ENCODE measurements at places on chromosomes 3 and 15.

DNA sequence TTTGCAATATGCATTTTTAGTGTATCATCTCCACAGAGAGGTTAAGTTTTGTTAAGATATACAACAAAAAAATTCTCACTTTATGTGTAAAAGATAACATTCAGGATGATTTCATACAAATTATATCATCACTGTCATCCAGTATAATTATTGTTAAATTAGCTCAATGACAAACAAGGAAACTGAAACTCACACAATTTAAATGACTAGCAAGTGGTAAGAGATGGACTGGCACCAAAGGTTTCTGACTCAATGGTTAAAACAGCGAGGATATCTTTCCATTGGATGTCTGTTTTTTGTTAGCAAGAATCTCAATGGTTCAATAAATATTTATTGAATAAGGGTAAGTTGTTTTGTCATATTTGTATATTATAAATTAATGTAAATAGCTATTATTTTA lies 22.6 kb downstream of the CIP2A start:
- no peak for DNase-seq

- DNase-seq = no peak
Measured at GRCh38 chr15:88440021-88440420, 27.2 kb downstream of the MRPL46 start.

DNA sequence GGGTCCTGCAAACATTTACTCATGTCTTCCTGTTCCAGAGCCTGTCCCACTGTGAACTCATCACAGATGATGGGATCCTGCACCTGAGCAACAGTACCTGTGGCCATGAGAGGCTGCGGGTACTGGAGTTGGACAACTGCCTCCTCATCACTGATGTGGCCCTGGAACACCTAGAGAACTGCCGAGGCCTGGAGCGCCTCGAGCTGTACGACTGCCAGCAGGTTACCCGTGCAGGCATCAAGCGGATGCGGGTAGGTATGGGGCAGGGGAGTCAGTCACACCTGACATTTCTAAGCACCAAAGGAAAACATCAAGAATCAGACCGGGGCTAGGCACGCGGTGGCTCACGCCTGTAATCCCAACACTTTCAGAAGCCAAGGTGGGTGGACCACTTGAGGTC lies 56.3 kb downstream of the UBP1 start:
- no peak for DNase-seq

DNA sequence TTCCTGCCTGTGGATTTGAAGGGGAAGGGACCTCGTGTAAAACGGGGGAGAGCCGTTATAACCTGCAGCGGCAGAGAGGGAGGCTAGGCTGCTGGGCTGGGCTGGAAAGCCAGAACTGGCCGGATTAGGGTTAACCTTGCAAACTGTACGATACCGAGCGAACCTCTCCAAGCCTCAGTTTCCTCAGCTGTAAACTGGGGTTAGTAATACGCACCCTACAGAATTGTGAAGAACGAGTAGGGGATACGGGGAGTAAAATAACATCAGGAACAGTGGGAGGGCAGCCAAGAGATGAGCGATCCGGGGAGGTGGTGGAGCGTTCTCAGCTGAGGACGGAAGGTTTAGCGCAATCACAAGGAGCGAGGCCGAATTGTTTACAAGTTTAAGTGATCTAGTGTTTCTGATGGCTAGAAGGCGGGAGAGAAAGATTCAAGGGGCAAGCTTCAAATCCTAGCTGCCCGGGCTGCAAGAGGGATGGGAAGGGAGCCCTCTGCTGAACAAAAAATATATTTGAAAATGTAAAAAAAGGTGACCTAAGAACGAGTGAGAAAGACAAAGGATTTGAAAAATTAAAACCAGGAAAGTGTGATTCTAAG lies 768 bp upstream of the SEMA5B start:
- DNase-seq = peak; percentile 8

GRCh38 chr15:88656760-88657221 lies 18.0 kb downstream of the ISG20 start:
- no peak for DNase-seq

GRCh38 chr3:134860141-134860540 lies 65.1 kb downstream of the EPHB1 start:
- no peak for DNase-seq

GRCh38 chr15:91118817-91119590 lies 18.9 kb downstream of the SV2B start:
- DNase-seq = no peak

GRCh38 chr15:45399381-45400212 lies 21.3 kb upstream of the GATM start:
- DNase-seq = no peak

DNA sequence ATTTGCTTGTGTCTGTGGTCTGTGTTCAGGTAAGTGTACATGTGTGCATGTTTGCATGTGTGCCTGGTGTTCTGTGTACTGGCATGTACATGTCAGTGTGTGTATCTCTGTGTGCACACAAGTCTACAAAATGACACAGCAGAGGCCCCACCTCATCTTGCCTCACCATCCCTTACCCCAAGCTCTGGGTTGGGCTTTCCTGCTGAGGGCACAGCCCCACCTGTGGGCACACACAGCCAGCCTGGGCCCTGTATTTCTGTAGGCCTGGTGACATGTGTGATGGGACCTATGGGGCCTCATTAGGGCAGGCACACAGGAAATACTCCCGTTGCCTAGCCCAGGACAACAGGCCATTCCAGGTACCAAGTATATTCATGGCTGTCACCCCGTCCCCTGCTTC lies 13.5 kb downstream of the VIPR1 start:
- no peak for DNase-seq

DNA sequence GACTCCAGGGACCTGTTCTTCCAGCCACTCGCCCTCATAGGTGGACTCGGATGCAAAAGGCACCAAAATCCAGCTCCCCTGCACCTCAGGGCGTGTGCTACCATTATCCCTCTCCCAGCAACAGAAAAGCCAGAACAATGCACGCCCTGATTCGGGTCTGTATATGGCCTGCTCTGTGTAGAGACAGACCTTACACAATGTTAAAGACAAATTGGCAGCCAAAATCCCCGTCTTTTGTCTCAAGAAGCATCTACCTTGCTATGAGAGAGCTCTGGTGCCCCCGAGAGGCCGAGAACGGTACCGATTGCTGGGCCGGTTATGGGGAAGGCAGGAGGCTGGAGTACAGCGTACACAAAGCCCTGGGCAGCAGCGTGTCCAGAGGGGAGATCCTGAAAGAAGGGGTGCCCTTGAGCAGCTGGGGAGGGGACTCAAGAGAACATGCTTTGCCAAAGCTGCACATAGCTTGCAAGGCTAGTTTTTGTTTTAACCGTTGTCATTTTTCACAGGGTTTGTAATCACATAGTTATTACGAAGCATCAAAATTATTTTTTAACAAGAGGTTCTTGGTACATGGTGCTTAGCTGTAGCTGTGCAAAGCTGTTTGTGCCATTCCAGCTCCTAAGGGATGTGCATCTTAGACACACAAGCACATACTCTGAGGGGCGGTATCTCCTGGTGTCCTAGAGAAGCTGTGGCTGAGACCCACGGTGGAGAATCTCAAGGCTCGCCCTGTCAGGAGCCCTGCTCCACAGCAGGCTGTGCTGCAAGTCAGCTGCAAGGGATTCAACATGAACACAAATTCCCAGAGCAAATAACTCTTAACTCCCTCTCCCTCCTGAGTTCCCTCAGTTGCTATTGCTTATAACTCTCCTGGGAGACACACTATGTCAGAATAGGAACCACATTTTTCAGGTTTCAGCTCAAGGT lies 461.5 kb upstream of the PPP2R3A start:
- DNase-seq = peak; percentile 3

GRCh38 chr3:160748787-160749186 lies 7.2 kb upstream of the PPM1L start:
- no peak for DNase-seq

- no peak for DNase-seq
Measured at GRCh38 chr3:71430941-71431552, 152.5 kb downstream of the FOXP1 start.

GRCh38 chr15:74132681-74133651 lies 2.6 kb downstream of the ISLR2 start:
- no peak for DNase-seq

DNA sequence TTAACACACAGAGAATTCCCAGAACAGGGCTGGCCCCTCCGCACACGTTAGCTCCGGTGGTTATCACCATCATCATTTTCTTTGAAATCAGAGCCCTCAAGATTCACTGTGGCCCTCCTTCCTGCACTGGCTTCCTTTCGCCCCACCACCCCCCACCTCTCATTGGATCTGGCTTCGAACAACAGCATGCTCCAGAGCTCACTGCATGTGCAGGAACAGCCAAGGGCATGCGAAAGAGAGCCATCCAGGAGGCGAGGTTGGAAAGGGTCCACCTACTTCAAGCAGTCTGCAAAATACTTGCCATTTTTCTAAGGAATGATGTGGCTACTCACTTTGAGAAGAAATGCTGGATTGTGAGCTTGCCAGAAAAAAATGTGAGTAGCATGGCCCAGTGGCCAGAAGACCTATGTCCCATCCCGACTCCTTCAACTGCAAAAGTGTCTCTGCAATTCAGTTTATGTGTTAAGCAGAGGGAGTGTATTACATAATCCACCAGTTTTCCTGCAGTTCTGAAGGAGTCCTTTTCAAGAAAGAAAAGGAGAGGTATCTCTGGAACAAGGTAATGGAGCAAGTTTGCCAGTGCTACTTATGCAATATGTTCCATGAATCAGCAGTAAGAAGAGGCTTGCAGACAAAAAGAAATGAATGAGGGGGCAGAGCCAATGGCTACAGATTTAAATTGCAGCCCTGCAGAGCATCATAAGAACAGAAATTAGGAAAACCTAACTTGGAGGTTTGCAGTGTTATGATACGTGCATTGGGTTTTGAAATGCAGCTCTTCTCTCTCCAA lies 92.8 kb downstream of the OCA2 start:
- no peak for DNase-seq

DNA sequence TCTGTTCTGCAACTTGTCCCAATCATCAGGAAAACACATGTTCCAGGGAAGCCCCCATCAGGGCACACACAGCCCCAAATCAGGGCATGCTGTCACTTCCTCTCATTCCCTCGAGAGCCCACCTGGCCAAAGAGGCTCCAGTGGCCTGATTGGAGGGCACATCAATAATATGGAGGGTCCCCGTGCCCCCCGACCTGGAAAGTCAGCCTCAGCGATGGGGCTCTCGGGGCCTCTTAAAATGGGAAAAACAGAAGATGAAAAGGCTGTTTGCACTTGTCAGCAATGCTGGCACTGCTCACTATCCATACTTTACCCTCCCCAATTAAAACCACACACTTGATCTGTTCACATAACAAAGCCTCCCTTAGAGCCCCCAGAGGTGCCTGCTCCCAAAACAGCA lies 172.9 kb upstream of the NSMCE3 start:
- DNase-seq = no peak

DNA sequence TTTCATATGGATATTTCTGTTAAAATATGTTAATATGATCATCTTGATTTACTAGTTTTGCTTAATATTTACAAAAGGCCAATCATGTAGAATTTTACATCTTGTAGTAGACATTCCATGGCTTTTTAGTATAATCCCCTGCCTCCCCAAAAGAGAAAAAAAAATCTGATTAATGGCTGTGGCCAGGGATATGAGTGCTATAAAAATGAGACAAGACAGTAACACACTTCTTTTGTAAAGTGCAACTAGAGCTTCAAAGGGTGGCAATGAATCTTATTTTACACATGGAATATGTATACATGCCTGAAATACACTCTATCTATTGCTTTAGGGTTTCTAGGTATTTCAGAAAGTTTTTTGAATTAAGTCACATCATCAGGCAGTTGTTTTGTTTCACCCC lies 112.2 kb upstream of the NANOGP8 start:
- DNase-seq = no peak

- no peak for DNase-seq
Measured at GRCh38 chr3:124260206-124260915, 268.4 kb upstream of the ROPN1 start.

GRCh38 chr3:29067007-29067406 lies 213.9 kb upstream of the RBMS3 start:
- DNase-seq = no peak

DNA sequence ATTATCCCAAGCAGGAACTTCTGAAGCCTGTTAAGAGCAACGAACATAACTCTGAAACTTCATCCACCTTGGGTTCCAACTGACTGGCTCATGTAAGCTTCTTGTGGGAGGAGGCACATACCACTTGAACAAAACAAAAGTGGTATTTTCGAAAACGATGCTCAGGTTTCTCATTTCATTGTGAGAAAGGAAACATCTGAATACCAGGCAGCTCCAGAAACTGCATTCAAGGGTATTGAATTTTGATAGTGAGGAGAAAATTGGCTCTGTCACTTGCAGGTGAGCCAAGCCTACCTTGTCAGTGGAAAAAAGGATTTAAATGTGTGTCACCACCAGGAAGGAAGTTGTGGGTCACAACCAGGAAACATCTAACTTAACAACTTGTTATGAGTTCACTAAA lies 218.1 kb upstream of the SATB1 start:
- no peak for DNase-seq

DNA sequence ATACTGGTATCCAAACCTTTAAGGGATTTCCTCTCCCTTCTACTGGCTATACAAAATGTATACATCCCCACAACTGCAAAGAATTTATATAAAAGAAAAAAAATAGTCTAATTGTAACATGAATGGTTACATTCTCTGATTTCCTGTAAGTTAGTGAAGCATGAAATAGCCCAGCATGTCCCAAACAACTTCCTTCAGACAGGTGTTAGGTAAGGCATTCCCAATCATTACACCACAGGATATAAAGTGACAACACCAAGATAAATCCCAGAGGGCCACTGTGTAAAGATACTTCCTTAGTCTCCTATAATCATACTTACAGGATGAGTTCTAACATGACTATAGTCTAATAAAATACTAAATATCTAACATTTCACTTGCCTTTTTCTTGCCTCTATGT lies 7.6 kb downstream of the CMTM6 start:
- DNase-seq = no peak

GRCh38 chr3:188778091-188778852 lies 393.5 kb upstream of the TPRG1 start:
- no peak for DNase-seq

DNA sequence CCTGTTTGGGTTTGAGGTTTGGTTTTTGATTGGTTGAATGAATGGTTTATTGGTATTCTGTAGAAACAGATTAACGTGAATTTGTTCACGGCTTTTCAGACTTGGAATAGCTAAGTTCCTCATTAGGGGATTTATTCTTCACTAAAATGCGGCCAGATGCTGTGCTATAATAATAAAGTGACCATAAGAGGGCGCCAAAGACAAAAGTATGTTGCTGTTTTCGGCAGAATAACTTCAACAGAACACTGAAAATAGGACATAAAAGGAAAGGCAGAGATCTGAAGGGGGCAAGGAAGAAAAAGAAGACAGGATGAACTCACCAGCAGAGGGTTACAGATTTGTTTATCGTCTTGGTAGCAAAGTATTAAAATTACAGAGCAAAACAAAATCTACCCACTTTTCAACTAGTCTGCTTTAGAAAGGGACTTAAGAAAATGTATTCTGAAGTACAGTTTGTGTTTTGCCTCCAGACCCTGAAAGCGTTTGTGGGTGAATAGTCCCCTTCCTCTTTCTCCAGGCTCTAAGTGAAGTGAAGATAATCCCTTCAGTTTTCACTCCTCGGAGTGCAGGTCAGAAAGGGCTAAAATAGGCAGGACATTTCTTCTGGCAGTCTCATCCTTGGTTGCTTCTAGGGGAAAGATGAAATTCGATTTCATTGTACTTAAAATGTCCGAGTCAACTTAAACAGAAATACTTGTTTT lies 147.6 kb downstream of the IL20RB start:
- no peak for DNase-seq

- no peak for DNase-seq
Measured at GRCh38 chr3:159937561-159938166, 51.0 kb upstream of the IL12A start.

- no peak for DNase-seq
Measured at GRCh38 chr3:173103469-173103868, 37.6 kb downstream of the SPATA16 start.

All from activated naive CD4-positive, alpha-beta T cell treated with Interleukin-2 at 50 U/mL for 16 hours (primary cell).